Stimulated activated CD4-positive, alpha-beta T cell treated with anti-CD3 and anti-CD28 coated beads, Interleukin-15, amount 100 ng/mL, for 1 hour (primary cell): ENCODE measurements at places on chromosomes 5 and 9.

DNA sequence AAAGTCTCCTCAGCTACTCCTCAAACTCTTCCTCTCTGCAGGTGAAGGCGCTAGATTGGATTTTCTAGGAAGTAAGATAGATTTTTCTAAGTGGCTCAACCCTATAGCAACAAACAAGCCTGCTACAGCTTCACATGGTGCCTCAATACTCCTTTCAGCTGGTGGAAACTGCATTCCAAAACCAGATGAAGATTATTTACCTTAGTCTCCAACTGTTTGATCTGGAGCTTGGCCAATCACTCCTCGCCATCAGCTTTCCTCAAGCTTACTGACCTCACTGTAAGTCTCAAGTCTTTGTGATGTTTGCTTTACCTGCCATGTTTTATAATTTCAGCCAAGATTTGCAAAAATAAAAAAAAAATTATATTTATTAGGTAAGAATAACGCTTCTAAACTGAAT is 622.4 kb downstream of the CHSY3 start:
- no peak for DNase-seq

- DNase-seq: no peak
Observed at GRCh38 chr5:65825408-65826328, 100.7 kb upstream of the ERBIN start.

GRCh38 chr9:9284201-9284600 is 1328.6 kb downstream of the PTPRD start:
- DNase-seq: no peak

DNA sequence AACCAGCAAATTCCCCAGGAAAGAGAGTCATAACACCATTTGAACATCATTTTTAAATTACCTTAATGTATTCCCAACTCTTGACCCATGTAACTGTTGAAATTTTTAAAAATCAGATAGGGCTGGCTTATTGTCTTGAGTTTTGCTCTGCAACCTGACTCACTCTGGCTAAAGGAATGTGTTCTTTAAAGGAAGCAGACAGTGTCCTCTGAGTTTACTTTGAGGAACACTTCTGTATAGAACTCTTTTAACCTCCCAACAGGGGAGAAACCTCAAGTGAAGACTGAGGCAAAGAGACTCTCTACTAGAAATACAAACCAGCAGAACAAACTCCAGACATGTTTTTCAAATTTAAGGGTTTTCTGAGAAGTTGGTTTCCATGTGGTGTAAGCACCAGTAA is 248.9 kb downstream of the CWC27 start:
- DNase-seq: no peak

DNA sequence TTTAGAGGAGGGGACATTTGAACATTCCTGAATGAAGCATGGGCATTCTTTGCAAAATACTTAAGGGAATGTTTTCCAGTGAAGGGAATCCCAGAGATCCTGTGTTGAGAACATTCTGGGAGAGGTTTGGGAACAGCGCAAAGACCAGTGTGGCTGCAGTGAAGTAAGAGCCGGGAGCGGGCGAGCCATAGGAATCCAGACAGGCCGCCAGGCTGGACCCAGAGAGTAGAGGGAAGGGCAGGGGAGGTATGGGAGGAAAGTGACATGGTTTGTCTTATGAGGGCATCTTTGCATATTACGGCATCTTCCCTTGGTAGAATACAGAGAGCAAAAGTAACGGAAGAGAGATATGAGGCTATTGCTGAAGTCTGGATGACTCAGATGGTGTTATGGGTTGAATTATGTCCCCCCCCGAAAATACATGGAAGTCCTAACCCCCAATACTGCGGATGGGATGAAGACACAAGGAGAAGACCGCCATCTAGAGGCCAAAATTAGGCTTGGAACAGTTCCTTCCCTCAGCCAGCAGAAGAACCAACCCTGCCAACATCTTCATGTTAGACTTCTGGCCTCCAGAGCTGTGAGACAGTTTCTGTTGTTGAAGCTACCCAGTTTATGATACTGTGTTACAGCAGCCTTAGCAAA is 268.2 kb downstream of the MAST4 start:
- DNase-seq: no peak

DNA sequence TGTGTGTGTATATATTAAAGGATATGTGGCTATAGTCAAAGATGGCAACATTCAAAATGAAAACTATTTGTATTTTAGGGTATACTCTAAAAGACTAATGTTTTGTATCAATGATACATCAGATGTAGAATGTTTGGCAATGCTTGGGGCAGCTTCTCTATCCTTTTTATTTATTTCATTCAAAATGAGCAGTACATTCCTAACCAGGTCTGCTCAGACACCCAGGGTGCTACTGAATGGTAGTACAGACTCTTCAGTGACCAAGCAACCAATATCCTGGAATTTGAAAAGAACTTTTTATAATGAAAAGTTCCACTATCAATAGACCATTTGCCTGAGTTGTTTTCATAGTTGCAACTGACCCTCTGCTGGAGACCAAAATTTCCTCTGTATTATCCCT is 23.9 kb downstream of the MEGF9 start:
- no peak for DNase-seq

GRCh38 chr5:142794537-142794936 is 24.4 kb downstream of the ARHGAP26 start:
- no peak for DNase-seq

DNA sequence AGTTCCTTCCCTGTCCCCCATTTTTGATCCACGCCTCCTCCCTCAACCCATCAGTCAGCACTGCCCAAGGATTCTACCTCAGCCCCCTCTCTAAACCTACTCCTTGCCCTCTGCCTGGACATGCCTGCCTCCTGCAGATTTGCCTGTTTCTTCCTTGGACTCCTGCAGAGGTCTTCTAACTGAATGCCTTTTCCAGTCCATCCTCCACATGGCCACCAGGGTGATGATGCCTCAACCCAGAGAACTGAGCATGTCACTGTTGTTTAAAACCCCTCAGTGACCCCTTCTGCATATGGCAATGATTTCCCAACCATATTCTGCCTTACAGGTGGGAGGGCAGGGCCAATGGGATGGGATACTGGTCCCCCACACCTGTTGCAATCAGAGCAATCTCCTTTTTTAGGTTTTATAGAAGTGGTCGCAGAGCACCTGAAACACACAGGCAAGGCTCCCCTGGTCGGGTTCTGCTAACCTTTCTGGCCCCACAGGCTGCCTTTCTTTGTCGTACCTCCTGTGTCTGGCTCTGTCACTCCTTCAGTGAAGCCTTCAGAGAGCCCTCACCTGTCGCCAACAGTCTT is 9.3 kb downstream of the PHYKPL start:
- DNase-seq: no peak

DNA sequence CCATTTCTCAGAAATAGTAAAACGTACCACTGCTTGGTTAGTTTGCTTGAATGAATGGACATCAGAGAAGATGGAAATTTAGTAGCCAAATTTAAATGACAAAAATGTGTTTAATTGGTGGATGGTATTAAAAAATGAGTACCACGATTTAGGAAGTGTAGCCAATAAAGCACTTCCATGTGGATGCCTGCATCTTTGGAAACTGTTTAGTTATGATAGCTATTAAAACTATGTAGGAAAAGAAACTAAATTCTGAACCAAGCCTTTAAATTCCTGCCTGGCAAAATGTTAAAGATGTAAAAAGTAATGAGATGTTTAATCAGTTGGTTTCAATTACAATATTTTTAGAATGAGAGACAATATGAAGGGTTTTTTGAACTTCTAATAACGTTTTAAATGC is 94.8 kb downstream of the NUDT12 start:
- DNase-seq: no peak
